Sigmoid colon (tissue), 7 donors: ENCODE measurements at places on chromosomes 7 and 10.

DNA sequence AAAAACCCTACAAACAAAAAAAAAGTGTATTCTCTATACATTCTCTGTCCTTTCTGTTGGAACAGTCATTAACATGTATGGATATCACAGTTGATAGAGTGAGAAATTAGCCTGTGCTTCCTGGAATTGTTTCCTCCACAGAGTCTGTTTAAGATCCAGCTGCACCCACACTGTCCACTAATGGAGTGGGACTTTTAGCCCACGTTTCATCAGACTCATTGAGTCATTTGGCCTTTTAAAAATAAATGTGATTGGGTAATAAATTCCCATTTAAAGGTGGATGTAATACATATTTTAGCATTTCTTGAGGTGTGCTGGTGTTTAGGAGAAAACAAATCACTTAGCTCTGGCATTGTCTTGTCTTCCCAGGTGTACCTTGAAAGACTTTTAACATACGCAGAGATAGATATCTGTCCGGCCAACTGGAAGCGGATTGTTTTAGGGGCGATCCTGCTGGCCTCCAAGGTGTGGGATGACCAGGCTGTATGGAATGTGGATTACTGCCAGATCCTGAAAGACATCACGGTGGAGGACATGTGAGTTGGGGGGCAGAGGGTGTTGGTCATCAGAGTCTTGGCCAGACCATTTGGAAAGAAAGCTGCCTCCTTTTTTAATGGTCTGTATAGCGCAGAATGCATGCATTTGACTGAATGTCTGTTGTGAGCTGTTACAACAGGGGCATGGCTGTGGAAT, 52.3 kb upstream of the GJD4 start:
- DNase-seq = no peak

DNA sequence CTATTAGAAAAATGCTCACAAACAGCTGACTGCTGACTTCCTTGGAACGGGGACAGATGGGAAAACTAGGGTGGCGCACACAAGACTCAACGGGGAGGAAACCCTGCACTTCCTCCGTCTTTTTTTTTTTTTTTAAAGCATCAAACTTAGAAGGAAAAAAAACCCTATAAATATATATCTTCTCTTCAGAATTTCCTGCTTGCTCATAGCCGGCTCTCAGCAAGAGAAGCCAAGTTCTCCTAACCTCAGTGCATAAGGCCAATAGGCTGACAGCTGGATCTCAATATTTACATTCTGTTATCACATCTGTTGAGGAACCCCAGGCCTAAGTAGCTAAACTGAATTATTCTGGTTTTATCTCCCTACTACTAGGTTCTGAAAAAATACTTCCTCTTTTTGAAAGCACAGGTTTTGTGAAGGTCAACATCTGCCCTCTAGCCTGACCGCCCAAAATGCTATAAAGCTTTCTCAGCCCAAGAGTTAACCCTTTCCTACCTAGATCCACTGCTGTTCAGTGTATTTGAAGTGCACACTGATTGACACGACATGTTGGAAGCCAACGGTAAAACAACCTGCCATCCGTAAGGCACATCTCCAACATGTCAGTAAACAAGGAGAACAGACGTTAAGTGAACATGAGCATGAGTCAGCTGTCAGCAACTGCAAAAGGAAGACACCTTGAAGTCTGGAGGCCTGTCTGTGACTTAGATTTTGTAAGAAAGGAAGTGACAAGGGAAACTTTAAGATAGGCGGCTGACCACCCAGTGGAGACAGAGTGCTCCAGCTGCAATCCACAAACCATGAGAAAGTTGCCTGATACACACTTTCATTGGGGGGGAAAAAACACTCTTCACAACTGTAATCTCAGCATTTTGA, 83.8 kb downstream of the EBLN1 start:
- DNase-seq = no peak

- peak; percentile 85 for DNase-seq
These were observed 757 bp downstream of the EIF3A start for GRCh38 chr10:119079599-119080520.

DNA sequence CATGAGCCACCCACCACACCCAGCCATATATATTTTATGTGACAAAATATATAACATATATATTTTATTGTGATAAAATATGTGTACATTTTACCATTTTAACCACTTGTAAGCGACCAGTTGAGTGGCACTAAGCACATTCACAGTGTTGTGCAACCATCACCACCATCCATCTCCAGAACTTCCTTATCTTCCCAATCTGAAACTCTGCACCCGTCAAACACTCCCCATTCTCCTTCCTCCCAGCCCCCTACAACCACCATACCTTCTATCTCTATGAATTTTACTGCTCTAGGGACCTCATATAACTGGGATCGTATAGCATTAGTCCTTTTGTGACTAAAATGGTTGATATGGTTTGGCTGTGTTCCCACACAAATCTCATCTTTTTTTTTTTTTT, 20.8 kb upstream of the CYTH3 start:
- DNase-seq = no peak

- no peak for DNase-seq
These were observed 69.2 kb upstream of the TCF7L2 start for GRCh38 chr10:112880633-112881530.

DNA sequence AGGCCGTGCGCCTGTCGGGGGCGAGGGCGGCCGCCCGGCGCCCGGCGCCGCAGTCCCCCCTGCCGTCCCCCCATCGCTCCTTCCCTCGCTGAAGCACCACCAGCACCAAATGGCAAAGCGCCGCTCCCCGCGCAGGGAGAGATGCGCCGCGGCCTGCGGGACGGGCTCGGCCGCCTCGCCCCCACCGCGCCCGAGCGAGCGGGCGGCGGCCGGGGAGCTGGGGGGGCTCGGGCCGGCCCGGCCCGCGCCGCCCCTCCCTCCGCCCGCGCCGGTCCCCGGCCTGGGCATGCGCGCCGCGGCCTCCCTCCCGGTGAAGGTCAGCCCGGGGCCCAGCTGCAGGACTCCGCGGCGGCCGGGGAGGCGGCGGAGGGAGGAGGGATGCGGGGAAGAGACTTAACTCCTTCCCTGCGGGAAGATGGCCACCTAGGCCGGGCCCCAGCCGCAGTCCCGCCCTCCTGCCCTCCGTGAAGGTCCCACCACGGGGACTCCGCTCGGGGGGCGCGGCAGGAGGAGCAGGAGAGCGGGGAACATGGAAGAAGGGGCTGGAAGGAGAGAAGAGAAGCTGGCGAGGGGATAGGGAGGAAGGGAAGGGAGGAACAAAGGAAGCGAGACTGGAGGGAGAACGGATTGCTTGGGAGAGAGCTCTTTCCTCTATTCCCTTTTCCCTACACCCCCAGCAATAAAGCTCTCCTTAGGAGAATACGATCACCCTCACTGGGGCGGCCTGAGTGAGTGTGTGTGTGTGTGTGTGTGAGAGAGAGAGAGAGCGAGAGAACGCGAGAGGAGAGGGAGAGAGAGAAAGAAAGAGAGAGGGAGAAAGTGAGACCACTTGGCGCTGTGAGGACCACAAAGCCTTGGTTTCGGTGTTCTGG, 3.4 kb upstream of the SMARCD3 start:
- peak; percentile 89 for DNase-seq

DNA sequence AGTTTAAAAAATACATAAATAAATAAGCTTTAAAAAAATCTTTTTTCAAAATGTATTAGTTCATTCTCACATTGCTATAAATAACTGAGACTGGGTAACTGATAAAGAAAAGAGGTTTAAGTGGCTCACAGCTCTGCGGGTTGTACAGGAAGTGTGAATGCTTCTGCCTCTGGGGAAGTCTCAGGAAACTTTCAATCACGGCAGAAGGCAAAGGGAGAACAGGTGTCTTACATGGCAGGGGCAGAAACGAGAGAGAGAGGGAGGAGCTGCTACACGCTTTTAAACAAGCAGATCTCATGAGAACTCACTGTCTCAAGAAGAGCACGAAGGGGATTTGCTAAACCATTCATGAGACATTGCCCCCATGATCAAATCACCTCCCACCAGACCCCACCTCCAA, 114.6 kb downstream of the DNAJC1 start:
- no peak for DNase-seq

- no peak for DNase-seq
These were observed 3.3 kb upstream of the TBXAS1 start for GRCh38 chr7:139825666-139826290.

DNA sequence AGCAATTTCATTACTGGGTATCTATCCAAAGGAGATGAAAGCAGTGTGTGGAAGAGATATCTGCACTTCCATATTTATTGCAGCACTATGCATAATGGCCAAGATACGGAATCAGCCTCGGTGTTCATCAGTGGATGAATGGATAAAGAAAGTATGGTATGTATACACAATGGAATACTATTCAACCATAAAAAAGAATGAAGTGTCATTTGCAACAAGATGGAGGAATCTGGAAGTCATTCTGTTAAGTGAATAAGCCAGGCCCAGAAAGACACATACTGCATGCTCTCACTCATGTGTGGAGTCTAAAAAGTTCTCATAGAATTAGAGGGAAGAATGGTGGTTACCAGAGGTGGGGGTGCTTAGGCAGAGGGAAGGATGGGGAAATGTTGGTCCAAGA, 35.3 kb downstream of the CREM start:
- DNase-seq = no peak

- DNase-seq = no peak
These were observed 137.5 kb downstream of the SNX10 start for GRCh38 chr7:26429168-26429567.

GRCh38 chr7:135995748-135996147, 18.6 kb upstream of the MTPN start:
- no peak for DNase-seq

GRCh38 chr7:92133133-92133736, 1.0 kb downstream of the CYP51A1 start:
- DNase-seq = no peak

DNA sequence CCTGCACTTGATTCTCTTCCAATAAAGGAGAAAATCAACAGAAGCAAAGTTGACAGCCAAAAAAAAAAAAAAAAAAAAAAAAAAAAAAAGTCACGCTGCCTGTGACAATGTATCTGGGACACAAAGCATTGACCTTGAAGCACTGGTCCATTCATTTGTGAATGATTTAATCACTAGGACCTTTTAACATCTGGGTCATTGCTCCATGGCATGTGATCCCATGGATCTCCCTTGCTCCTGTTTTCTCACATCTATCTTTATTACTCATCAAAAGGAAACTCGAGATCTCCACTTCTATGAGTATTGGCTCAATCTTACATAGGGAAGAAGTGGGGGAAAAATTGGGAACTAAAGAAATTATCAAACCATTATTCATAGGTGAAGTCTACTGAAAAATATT, 89.6 kb upstream of the SMIM30 start:
- DNase-seq = no peak

- DNase-seq = no peak
These were observed 63.4 kb downstream of the C10orf105 start for GRCh38 chr10:71656220-71656619.

DNA sequence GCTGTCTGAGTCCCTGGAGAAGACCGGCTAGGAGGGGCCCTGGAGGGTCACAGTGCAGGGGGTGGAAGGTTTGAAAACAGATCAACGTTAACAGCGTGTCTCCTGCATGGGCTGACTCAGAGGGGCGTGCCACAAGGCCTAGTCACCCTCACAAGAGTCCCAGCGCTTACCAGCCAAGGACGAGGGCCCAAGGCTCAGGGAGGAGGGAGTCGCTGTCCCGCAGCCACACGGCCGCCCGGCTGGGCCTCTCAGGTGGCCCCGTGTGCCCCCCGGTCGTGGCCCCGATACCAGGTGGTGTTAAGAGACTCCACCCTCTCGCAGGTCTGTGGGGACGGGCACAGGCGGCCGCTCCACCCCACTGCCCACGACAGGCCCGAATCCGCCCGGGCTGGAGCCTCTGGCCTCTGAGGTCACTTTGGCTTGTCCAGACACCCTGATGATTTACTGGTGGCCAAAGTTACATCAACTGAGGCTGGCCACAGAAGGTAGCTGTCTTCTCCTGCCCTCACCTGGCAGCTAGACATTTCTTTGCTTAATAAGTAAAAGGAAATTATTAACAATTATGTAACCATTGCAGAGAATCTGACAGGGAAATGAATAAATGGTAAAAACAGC, 34.0 kb downstream of the FAM20C start:
- no peak for DNase-seq
